ENCODE measurements at places on chromosomes 3 and 15. TPM values are rescaled to one million over a fixed set of nuclear protein-coding genes. Genes with fewer than 3 reads are reported as not detected.

The CCDC9B gene
- 5.3 TPM for total RNA-seq

The PLIN1 gene
- total RNA-seq: 0.53 TPM

The ABHD10 gene
- 37.2 TPM for total RNA-seq

The P2RY12 gene
- total RNA-seq: not detected

The PLD1 gene
- total RNA-seq: 8.0 TPM

The UPK1B gene
- total RNA-seq: not detected

The DLEC1 gene
- total RNA-seq: 0.18 TPM

The C3orf62 gene
- total RNA-seq: 0.71 TPM

The MYO1E gene
- total RNA-seq: 70.7 TPM

The SLC12A1 gene
- total RNA-seq: not detected

The SPTSSB gene
- total RNA-seq: not detected

The ROPN1 gene
- total RNA-seq: 0.18 TPM

The CD47 gene
- total RNA-seq: 62.0 TPM

The CSNK1G1 gene
- total RNA-seq: 8.6 TPM

The SLC27A2 gene
- total RNA-seq: not detected

The CLDN1 gene
- 3.5 TPM for total RNA-seq

The MYZAP gene
- total RNA-seq: 6.7 TPM

The SLC22A13 gene
- total RNA-seq: not detected

Data from myometrial cell (primary cell).